ENCODE measurements at places on chromosomes 2 and 18. TPM values are rescaled to one million over a fixed set of nuclear protein-coding genes. Genes with fewer than 3 reads are reported as not detected.

CEBPZOS gene
- total RNA-seq = 18.2 TPM

FABP1 gene
- not detected for total RNA-seq

SERPINB13 gene
- total RNA-seq = not detected

CHST10 gene
- 7.6 TPM for total RNA-seq

LINC00305 gene
- total RNA-seq = not detected

IL1RL1 gene
- total RNA-seq = not detected

HNMT gene
- total RNA-seq = not detected

ALPG gene
- not detected for total RNA-seq

GCG gene
- not detected for total RNA-seq

ARHGAP15 gene
- 119 TPM for total RNA-seq

IL1B gene
- total RNA-seq = 0.81 TPM

EVX2 gene
- total RNA-seq = not detected

LIMS2 gene
- total RNA-seq = 2.9 TPM

MC5R gene
- not detected for total RNA-seq

KCNG2 gene
- not detected for total RNA-seq

RNF125 gene
- total RNA-seq = 162 TPM

MOGAT1 gene
- total RNA-seq = not detected

SMAD2 gene
- total RNA-seq = 70.9 TPM

TDRD15 gene
- total RNA-seq = not detected

TMEFF2 gene
- not detected for total RNA-seq

IGFBP2 gene
- 0.22 TPM for total RNA-seq

ABCG5 gene
- not detected for total RNA-seq

SDC1 gene
- not detected for total RNA-seq

STK39 gene
- 9.6 TPM for total RNA-seq

PRSS56 gene
- total RNA-seq = not detected

ONECUT2 gene
- not detected for total RNA-seq

GREB1L gene
- not detected for total RNA-seq

LRRTM4 gene
- not detected for total RNA-seq

CPS1 gene
- total RNA-seq = 0.19 TPM

TGFA gene
- total RNA-seq = 1.0 TPM

EPHA4 gene
- total RNA-seq = 68.6 TPM

KCNE4 gene
- total RNA-seq = not detected

NYAP2 gene
- not detected for total RNA-seq

SIX3 gene
- not detected for total RNA-seq

UGT1A6 gene
- not detected for total RNA-seq

FBXO36 gene
- total RNA-seq = 1.0 TPM

UPP2 gene
- not detected for total RNA-seq

LYPD6 gene
- not detected for total RNA-seq

CASP10 gene
- total RNA-seq = 10.4 TPM

ANKAR gene
- 7.3 TPM for total RNA-seq

VWA3B gene
- not detected for total RNA-seq

MAL gene
- total RNA-seq = 49.8 TPM

TWSG1 gene
- total RNA-seq = 4.2 TPM

POTEC gene
- not detected for total RNA-seq

GAREM2 gene
- 4.8 TPM for total RNA-seq

OSBPL1A gene
- 1.6 TPM for total RNA-seq
